GM19239 (cell line): ENCODE measurements at places on chromosomes 1 and 21.

DNA sequence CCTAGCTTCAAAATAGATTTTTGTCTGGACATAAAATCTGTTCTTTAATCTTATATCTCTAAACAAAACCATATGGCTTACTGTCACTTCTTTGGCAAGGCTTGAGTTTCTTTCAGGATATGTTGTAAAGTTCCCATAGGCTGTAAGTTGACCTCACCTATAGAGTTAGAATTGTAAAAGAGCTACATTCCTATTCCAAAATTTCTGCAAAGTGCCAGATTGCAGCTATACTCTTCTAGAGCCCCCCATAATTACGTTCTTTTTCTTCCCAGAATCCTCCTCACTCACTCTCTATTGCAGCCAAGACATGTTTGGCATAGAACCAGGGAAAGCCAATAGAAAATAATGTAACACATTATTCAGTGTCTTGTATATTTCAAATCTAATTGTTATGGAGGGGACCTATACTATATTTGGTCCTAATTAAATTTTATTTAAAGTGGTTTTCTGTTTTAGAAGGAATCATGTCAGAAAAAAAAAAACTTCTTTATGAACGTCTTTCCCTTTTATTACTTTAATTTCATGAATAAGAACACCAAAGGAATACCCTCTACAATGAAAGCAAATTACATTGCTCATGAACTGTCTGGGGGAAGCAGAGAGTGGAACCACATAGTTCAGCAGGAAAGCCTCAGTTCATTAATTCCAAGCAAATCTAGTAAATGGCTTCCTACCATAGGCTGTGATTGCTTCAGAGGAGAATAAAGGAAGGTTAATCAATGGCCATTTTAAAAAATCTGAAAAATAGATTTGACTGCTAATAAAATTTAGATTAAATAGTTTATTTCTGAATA, 22.3 kb downstream of the CTTNBP2NL start:
- no peak for DNase-seq

DNA sequence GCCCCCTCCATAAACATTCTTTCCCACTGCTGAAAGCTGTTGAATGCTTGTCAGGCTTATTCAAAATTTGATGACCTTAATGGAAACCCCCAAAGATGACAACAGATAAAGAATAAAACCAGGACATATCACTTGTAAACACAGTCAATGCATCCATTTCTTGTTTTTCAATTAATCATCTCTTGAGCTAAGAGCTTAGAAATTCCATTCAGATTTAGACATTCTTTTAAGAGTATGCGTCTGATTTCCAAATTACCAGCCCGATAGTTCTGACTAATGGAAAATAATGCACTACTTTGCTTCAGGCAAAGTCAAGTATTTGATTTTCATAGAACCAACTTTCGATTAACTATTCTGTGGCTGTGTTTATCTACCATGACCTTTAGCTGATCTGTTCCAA, 100.6 kb upstream of the RUNX1 start:
- no peak for DNase-seq

- no peak for DNase-seq
Measured at GRCh38 chr1:48047116-48047515, 49.9 kb upstream of the TRABD2B start.

DNA sequence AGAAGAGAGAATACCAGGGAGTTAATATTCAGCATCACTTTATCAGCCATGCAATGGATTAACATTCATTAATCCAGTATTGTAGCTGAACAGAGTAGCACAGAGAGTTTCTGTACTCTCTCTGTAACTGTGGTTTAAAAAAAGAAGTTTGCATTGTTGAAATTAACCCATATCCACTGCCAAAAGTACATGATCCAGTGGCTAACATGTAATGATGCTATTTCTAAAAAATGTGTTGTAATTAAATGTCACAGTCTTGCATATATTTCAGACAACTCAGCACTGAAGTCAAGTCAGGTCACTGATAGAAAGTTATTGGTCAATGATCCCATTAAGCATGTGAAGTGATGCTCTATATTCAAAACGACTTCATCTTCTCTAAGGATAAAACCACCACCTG, 141.3 kb downstream of the NRIP1 start:
- DNase-seq = no peak

- no peak for DNase-seq
Measured at GRCh38 chr1:106225403-106225802, 831.1 kb upstream of the PRMT6 start.

GRCh38 chr21:44900559-44901251, 20.0 kb downstream of the ITGB2 start:
- no peak for DNase-seq

DNA sequence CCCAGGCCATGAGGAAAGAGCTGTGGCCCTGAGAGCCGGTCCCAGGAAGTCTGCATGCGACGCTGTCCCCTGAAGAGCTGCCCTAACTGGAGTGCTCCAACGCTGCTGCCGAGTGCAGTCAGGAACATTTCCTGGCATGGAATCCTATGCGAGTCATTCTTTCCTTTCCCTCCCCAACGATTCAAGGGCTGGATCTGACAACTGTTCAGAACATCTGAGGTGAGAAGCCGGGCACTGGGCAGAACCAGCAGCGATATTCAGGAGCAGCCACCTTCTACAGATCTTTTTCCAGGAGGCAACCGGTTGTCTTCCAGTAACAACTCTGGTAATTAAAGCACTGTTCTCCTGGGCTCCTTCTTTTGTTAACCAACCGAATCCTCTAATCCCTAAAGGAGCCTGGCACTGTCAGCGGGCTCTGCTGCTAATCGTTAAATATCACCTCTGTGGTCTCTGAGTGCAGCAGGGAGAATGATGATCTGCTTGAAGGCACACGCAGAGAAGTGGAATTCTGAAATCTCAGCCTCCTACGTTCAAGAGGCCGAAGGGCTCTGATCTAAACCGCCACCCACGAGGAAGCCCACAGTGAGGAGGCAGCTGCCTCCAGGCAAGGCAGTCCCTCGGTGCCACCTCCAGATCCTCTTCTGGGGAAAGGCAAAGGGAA, 55.8 kb downstream of the SLC45A1 start:
- no peak for DNase-seq

GRCh38 chr1:228988664-228989063, 253.4 kb downstream of the RHOU start:
- no peak for DNase-seq

DNA sequence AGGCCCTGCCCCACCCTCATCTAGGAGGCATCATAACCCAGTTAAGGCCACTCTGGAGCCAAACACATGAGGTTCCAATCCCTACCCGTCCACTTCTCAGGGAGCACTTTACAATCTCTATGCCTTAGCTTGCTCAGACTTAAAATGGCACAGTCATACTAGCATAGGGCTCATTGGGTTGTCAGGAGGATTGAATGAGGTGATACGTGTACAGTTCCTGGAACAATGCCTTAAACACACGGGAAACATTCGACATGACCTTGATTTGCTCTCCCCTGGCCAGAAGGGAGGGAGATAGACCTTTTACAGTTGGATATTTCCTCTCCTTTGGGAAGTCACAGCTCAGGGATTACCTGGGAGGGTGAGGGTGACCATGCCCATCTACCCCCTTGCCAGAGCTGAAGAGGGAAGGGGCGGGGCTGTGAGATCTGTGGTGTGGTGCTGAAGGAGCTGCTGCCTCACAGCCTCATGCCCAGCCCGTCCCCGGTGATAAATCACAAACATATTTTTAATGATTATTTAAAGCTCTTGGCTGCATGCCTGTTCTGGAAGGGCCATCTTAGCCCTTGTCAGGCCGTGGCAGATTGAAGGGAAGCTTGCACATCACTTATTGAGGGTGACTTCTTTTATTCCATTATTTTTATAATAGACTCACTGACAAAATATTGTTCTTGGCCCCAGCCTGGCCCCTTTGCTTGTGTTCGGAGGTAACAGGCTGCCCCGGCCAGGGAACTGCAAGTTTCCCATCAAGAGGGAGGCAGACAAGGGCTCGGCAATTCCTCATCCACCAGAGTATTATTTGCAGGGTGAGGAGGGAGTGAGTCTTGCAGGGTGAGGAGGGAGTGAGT, 83.4 kb downstream of the FOXD2 start:
- no peak for DNase-seq

GRCh38 chr1:221753828-221754188, 11.9 kb upstream of the DUSP10 start:
- no peak for DNase-seq

DNA sequence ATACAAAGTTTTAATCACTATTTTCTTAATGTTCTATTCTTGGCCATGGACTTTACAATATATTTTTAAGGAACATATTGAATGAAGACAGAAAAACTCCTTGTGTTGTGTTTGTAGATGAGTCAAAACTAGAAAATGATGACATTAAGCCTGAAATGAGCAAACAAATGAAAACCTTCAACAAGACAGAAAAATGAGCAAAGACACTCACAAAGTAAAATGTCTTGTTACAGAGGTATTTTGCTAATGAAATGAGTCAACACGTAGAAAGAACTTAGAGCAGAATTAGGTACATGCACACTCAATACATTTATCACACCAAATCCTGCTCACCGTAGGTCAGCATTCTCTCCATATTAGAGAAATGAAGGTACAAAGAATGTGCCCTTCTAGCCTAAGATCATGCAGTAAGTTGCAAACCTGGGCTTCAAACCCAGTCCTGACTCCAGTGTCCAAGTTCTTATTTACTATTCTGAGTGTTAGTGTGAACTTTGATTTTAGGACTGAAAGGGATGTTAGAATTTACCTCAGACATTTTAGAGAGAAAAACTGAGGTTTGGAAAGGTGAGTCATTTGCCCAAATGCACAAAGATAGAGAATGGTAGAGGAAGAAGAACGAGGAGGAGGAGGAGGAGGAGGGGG, 133.9 kb upstream of the SGIP1 start:
- DNase-seq = no peak

- DNase-seq = no peak
Measured at GRCh38 chr1:30912224-30912623, 3.7 kb upstream of the SDC3 start.

GRCh38 chr1:223538981-223539380, 126.5 kb downstream of the CAPN8 start:
- DNase-seq = no peak

- DNase-seq = no peak
Measured at GRCh38 chr1:15916417-15916816, 59.5 kb downstream of the ZBTB17 start.

- DNase-seq = no peak
Measured at GRCh38 chr1:33391343-33392078, 39.4 kb downstream of the PHC2 start.

DNA sequence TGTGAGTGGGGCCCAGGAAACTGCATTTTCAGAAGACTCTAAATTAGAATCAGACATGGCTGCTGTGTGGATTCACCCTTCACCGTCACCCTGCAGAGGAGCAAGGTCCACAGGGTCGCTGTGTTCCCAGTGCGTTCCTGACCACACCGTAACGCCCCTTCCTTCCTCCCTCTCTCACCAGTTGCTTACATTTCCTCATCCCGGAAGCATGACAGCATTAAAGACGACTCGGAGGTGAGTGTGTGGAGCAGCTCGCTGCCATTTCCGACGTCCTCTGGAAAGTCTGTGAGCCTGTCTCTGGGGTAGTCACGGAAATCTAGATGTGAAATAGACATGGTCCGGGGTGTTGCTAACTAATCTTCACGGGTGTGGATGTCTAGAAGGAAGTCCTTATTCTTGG, 45.9 kb downstream of the FAAP20 start:
- DNase-seq = no peak

DNA sequence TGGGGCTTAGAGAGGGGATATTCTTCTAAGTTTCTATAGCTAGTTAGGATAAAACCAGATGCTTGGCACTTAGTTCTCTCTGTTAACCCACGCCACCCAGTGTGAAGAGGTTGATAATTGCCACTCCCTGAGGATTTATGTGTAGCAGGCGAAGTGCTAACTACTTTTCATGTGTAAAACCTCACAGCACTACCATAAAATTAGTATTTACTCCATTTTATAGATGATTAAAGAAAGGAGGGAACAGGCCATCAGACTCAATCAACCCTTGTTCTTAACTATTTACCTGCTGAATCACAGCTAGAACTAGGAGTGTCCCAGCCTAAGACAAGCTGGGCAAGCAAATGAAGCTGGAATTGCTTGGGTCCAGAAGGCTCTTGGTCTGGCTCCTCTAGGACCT, 8.9 kb downstream of the LIN28A start:
- DNase-seq = no peak

DNA sequence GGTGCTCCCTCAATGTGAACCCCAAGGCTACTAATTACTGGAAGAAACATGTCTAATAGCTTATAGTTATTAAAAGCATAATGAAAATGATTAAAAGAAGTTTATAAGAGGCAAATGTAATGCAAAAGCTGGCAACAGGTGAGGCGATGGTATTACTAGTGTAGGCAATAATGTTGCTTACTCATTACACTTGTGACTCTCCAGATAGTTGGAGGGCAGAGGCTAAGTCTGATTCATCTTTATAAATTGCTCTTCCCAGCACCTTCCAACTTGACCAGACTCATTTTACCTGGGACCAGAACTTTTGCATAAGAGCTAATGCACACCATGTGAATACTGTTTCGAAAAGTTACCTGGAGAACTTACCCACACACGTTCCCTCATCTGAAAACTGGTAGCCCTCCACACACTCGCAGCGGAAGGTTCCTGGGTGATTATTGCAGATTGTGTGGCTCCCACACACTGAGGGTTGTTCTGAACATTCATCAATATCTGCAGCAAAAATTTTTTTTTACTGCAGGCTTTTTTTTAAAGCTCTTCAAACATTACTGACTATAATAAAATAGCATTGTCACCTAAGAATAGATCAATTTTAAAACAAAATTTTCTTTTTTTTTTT, 48.0 kb downstream of the NID1 start:
- DNase-seq = no peak

DNA sequence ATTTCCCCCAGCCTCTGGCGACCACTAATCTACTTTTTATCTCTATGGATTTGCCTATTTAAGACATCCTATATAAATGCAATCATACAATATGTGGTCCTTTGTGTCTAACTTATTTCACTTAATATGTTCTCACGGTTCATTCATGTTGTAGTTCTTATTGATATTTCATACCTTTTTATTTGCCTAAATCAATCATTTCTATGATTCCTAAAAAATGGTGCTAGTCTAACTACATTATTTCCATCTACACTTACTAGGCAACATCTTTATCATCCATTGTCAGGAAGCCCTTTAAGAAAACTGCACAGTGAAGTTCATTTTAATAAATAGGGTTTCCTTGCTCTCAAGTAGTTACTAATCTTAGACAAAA, 380 bp upstream of the FBXO28 start:
- DNase-seq = no peak

DNA sequence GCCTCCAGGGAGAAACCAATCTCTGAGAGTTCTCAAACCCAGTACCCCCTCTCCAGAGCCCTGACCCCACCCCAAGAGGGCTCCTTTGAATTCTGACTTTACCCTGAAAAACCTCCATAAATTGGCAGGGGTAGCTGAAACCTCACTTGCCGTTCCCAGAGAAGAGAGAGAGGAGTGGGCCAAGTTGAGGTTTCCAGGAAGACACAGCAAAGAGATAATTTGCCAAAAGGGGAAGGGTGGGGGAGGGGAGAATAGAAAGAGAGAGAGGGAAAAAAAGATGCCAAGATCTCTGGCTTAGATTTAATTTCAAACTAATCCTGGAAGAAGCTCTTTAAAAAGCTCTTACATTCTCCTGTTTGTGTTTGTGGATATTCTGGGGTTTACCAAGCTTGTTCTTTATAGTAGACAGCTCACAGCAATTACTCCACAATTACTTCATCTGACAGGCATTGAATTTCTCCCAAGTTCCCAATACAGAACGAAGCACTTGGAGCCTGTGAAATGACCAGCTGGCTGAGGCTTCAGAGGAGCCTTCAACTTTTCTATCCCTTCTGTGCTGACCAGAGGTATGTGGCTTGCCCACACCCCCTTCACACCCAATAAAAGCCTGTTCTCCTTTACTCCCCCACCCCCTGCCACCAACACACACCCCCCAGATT, 1.1 kb upstream of the GRHL3 start:
- DNase-seq = no peak

GRCh38 chr1:43521756-43522155, 8.9 kb upstream of the PTPRF start:
- no peak for DNase-seq
